ENCODE measurements at places on chromosomes 5 and 9.

DNA sequence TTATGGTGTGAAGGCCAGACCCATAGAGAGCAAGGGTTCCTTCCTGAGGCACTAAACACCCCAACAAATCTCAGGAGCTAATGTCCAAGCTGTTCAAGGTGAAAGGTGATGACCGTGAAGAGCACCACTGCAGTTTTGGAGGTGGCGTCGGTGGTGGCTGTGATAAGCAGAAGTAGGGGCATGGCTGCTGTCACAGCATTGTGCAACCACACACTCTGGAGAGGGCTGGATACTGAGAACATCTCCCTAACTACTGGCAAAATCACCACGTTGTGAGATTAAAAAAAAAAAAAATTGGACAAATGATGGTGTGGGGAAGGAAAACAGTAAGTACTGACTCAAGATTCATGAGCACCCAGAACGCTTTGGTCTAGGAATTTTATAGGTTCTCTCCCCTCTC lies 156.5 kb downstream of the PJA2 start:
- no peak for DNase-seq

DNA sequence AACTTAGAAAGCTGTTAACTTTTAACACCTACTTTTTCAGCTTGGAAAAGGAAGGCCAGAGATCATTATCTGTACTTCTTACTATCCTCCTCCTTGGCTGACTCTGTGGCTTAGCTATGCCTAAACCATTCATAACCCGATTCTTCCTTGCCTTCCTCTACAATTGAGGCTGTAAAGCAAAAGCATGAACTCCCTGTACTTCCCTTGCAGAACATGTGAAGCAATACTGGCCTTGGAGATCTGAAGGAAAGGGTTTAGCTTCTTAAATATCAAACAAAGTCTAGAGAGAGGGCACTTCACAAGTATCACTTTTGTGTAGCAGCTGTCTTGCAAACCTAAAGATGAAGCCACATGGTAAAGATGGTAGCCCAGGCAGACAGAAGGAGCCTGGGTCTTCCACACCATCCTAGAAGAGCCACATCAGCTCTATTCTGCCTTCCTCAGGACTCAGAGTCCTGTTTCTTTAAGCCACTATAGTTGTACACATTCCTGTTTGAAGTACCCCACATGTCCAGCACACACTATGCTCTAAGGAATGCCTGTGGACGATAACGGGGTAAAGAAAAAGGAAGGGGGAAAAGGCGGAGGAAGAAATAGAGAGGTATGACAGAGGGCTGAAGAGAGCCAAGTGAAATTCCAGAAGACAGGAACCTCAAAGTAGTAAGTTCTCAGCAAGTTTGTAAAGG lies 169.2 kb downstream of the SLIT3 start:
- DNase-seq: no peak

DNA sequence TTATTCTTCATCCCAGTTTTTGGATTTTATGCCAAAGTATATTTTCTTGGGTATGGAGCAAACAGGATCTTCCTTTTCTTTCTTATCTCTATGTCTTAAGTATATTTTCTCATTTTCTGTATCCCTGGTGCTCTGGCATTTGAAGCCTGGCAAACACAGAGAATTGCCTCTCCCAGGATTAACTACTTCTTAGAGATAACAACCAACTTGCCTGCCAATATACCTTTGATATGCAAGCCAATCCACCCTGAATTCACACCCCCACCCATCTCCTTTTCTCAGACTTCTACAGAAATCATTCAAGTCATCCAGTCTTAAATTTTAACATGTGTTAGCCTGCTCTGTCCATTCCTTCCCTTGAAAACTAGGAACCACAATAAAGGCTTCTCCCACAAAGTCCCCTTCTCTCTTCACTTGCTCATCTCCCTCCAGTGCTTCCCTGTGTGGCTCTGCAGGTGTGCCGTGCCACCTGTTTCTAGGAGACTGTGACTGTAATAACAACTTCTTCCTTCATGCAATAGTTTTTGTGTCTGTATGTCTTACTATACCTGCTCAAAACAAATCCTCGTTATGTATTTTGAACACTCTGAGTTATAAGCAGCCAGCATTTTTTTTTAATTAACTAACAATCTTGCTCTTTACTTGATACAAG lies 649.7 kb upstream of the RIOK2 start:
- no peak for DNase-seq

DNA sequence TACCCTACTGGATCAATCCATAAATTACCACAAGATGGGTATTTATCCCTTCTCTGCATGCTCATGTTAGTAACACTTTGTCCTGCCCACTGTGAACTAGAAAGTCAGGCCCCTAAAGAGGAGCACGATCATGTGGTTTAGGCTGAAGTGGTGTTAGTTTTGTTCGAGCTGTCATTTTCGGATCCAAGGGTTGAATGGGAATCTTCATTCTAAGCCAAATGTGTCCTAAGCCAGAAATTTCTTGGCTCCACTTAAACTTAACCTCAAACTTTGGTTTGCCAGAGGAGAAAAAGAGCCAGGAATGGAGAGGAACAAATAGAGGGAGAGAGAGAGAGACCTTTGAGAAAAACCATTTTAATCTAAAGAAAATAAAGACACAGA lies 837.7 kb upstream of the ZNF608 start:
- no peak for DNase-seq

- DNase-seq: peak; percentile 28
Measured at GRCh38 chr9:127397646-127398274, 791 bp downstream of the SLC2A8 start.

DNA sequence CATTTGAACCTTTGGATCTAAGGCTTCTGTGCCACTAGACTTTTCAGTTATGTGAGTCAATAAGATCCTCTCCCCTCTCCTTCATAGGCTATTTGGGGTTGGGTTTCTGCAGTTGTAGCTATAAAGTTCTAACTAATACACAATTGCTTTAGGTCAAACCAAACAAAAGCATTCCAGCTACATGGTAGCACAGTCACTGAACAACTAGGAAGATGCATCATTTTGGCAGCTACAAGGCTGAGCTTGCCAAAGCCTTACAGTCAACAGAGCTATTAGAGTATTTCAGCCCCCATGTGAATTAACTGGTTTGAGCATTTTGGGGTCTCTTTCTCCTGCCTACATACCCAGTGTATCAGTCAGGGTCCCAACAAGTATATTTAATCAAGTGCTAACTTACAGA lies 234.6 kb downstream of the ZNF608 start:
- no peak for DNase-seq

DNA sequence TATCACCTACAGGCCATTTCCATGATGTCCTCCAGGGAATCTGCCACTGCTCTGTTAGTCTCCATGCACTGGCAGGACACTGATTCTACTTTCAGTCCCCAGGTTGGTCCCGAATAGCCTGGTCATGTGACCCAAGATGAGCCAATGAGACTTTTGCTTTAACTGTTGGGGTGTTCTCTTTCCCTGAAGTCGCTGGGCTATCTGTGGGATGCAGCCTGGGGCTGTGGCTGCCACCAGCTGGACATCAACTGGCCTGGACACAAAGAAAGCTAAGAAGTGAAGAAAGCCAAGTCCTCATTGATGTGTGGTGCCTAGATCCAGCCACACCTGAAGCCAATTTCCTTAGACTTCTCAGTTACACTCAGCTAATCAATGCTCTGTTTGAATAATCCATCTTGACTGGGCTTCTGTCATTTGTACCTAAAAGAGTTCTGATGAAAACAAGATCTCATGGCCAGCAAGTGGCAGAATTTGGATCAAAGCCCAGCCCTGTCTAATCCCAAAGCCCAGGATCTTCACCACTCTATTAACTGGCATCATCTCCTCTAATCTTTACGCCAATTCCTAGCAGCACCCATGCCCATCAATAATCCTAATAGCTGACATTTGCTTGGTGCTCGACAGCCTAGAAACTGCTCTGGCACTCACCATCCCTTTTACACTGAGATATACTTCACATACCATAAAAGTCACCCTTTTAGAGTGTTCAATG lies 37.0 kb downstream of the SH3PXD2B start:
- no peak for DNase-seq

GRCh38 chr9:32877103-32877502 lies 93.8 kb downstream of the TMEM215 start:
- no peak for DNase-seq

- DNase-seq: no peak
Measured at GRCh38 chr5:142363619-142363963, 38.8 kb upstream of the SPRY4 start.

DNA sequence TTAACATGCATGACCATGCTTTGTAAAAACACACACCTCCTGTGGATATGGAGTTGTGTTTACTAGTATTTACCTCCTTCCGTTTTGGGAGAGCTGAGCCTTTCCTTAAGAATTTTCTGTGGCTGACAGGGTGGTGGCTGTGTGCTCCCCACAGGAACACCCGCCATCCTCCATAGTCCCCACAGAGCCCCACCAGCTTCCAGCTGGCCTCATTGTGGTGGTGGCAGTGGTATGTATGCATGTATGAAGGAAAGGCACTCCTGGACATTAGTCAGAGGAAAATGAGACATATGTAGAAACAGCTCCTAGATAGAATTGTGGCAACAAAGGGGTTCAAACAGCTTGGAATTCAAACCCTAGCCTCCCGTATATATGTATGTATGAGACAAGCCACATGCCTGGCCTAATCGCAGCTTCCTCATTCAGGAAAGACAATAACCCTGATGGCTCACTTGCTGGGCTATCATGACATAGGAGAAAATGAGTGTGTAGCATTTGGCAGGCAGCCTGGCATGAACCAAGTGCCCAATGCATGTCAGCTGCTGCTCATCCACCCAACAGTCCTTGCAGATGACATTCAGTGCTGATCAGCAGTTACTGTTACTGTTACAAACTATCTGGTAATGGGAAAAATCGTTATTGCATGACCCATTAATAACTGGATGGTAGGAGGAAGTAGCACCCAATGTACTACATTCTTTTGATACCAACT lies 459.7 kb downstream of the EBF1 start:
- no peak for DNase-seq

DNA sequence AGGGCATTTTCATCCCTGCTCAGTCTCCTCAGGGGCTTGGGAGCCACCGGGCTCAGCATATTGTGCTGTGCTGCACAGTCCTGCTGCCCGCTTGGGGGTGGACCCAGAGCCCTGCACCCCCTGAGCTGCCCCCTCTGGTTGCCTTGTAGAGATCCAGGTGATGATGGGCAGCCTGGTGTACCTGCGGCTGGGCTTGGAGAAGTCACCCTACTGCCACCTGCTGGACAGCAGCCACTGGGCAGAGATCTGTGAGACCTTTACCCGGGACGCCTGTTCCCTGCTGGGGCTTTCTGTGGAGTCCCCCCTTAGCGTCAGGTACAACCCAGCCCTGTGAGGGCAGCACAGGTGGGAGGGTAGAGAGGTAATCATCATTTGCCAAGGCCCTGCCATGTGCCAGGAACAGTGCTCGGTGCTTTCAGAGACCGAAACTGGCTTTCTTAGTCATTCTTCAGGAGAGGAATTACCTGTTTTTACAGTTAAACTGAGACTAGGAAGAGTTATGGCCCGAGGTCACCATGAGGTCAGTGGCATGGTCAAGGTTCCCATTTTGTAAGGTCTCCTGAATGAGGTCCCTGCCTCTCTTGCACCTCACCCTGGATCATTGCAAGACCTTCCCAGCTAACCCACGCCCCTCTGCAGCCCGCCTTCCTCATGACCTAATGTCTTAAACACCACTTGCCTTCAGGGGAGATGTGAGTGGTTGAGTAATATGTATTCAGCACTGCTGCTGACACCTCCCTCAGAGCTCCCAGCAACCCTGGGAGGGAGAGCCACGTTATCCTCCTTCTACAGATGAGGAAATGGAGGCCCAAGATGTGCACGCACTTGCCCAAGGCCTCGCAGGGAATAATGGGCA lies 7.5 kb downstream of the NHP2 start:
- DNase-seq: peak; percentile 48

DNA sequence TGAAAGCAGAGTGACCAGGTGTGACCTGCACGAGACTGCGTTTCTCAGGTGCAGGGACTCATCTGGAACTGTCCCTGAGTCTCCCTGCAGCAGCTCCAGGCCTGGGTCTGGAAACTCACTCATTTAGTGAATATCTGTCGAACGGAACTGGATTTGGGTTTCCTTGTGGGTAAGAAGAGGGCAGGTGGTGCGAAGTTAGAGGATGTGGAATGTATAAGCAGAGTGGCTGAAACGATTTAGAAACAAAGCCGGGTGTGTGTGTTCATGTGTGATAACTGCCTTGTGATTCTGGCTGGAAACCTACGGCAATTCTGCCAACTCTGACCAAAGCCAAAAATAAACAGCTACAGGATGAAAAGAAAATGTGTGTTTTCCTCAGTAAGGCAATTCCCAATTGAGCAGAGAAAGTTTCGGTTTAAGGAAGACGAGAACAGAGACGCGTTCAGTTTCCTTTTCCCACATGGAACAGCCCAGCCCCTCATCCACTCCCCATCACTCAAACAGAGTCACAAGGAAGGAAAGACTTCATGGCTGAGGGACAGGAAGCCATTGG lies 130.3 kb downstream of the NSG2 start:
- no peak for DNase-seq

GRCh38 chr5:177189416-177189815 lies 55.8 kb downstream of the NSD1 start:
- peak; percentile 42 for DNase-seq

DNA sequence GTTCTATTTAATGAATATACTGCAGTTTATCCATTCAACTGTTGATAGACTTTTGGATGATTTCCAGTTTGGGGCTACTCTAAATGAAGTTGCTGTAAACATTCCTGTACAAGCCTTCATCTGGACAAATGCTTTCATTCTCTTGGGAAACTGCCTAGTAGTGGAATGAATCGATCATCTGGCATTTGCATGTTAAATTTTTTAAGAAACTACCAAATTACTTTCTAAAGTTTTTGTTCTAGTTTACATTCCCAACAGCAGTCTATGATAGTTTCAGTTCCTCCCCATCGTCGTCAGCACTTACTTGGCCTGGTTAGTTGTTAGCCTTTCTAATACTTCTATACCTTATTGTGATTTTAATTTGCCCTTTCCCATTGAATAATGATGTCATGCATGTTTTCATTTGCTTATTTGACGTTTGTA lies 306.3 kb downstream of the FER start:
- DNase-seq: peak; percentile 65

DNA sequence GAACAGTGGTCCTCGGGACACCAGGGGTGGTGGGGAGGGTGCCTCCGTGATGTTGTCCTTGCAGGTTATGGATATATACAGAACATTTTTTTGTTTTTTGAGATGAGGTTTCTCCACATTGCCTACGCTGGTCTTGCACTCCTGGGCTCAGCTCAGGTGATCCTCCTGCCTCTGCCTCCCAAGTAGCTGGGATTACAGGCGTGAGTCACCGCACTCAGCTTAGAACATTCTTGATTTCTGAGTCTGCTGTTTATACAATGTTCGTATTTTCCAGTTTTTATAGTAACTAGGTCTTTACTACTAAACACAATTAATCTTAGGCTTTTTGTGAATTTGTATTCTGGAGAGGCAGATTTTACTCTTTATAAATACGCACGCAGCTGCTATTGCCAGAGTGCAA lies 6.0 kb downstream of the PMPCA start:
- DNase-seq: no peak

GRCh38 chr5:159130871-159131270 lies 31.2 kb upstream of the EBF1 start:
- DNase-seq: no peak

- no peak for DNase-seq
Measured at GRCh38 chr9:80359941-80360881, 788.4 kb downstream of the TLE4 start.

DNA sequence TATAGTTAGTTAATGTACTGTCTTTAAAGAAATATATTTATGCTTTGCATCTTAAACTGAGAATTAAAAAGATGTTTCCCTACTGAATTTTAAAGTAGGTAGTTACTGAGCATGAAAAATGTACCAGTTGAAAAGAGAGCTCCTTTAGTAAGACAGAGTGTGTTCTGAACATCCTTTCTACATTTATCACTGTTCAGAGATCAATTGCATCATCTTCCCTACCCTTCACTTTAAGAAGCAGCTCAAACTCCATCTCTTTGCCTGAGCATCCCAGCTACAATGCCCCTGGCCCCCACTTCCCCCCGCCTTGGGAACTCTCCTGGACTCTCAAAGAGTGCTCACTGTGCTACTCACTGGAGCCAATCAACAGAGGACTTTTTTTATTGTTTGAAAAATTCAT lies 164.7 kb downstream of the GNAQ start:
- DNase-seq: no peak
